ENCODE measurements at places on chromosomes 2 and 18.

GRCh38 chr2:211132046-211132445 lies 575.6 kb downstream of the CPS1 start:
- H3K27me3 ChIP-seq, result no peaks in the 10 kb centered on the region
- no peaks in the 10 kb centered on the region for H3K4me1 ChIP-seq
- no peak overlapping the region for H3K27ac ChIP-seq
- no peaks in the 10 kb centered on the region for H3K36me3 ChIP-seq
- no peak for DNase-seq
- H3K4me3 ChIP-seq, result no peak overlapping the region

- H3K27me3 ChIP-seq, result peaks cover 6% of the 10 kb centered on the region
- no peaks in the 10 kb centered on the region for H3K4me1 ChIP-seq
- no peaks in the 10 kb centered on the region for H3K36me3 ChIP-seq
- DNase-seq, result no peak
- H3K27ac ChIP-seq, result no peak overlapping the region
These were observed 29.6 kb downstream of the CABYR start for GRCh38 chr18:24168496-24168895.

DNA sequence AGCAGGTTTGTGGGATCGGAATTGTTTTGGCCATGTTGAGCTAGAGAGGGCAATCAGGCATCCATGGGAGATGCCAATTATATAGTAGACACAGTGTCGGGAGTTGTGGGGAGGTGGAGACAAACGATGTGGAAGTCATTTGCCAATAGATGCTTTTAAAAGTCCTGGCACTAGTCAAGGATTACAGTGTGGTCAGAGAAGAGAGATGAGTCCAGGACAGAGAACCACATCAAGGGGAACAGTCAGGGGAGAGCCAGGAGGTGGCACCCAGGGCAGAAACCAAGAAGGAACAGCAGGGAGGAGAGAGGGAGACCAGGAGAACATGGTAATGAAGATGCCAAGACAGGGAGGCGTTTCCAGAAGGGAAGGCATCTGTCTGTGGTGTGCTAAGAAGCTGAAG lies 81.2 kb downstream of the ARL4C start:
- H3K4me3 ChIP-seq, result no peak overlapping the region
- peaks cover 12% of the 10 kb centered on the region for H3K36me3 ChIP-seq
- H3K4me1 ChIP-seq, result peaks cover 36% of the 10 kb centered on the region
- H3K27me3 ChIP-seq, result no peaks in the 10 kb centered on the region
- DNase-seq, result no peak

GRCh38 chr2:219183151-219183772 lies 5.2 kb downstream of the RETREG2 start:
- DNase-seq, result no peak
- peaks cover 20% of the 10 kb centered on the region for H3K4me1 ChIP-seq
- H3K27me3 ChIP-seq, result no peaks in the 10 kb centered on the region

DNA sequence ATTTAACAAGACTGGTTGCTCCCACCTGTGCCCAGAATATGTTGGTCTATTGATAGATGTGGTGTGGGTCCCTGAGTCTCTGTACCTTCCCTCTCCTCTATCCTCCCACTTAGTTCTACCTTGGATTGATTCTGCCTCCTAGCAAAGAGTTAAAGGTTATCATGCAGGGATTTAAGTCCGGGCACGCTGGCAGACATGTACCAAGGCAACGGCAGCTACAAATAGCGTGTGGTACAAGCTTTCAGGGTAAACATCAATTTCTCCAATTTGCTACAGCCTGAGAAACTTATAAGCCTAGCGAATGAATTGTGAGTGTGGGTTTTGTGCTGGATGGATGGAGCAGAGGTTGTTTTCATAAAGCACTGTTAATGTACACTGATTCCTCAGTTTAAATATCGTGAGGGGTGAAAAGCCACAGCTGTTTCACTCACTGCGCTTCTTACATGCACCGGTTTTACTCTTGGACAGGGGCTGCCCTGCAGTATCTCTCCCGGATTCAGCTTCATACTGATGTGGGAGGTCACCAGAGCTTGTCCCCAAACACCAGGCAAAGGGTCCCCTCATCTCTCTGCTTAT lies 289.8 kb downstream of the ICOS start:
- no peak overlapping the region for H3K4me3 ChIP-seq
- no peak for DNase-seq
- no peaks in the 10 kb centered on the region for H3K4me1 ChIP-seq
- no peak overlapping the region for H3K27ac ChIP-seq

GRCh38 chr2:224405841-224406370 lies 4.0 kb upstream of the FAM124B start:
- H3K4me3 ChIP-seq, result no peak overlapping the region
- no peaks in the 10 kb centered on the region for H3K36me3 ChIP-seq
- H3K27ac ChIP-seq, result no peak overlapping the region
- H3K27me3 ChIP-seq, result no peaks in the 10 kb centered on the region

DNA sequence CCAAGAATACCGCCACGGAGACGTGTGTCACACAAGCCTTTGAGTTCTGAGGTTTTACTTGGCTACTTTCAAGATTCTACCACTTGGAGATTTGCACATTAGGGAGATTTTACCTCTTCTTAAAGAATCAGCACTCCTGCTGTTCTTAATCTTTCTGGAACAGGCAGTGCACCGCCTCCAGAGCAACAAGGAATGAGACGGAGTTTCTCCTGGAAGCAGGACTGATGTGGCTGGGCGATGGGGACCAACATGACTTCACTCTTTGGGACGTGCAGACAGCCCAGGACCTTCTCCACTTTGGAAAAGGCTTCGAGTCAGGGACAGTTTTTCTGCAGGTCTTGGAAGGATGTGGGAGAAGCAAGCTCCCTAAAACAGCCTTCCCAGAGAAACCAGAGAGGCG lies 255.2 kb downstream of the HDAC4 start:
- no peaks in the 10 kb centered on the region for H3K27me3 ChIP-seq
- H3K27ac ChIP-seq, result no peak overlapping the region
- H3K4me3 ChIP-seq, result no peak overlapping the region
- peaks cover 20% of the 10 kb centered on the region for H3K36me3 ChIP-seq
- H3K4me1 ChIP-seq, result peaks cover 4% of the 10 kb centered on the region

DNA sequence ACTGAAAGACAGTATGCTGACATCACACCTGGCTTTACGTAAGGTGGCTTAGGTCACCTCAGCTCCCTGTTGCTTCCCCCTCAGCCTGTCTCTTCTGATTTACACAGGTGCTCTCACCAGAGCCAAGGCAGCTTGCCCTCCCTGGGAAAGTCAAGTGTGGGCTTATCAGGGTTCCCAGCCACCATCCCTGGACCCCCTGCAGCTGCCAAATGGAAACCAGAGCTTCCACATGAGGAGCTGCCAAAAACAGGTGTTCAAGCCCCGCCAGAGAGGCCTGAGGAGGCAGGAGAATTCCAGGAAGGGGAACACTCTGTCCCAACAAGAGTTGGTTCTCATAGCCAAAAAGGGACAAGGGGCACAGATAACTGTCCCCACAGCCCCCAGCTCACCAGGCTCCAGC lies 266.7 kb downstream of the ATAD2B start:
- H3K27ac ChIP-seq, result no peak overlapping the region
- H3K4me1 ChIP-seq, result no peaks in the 10 kb centered on the region
- no peak for DNase-seq
- H3K4me3 ChIP-seq, result no peak overlapping the region
- H3K27me3 ChIP-seq, result peaks cover 5% of the 10 kb centered on the region

GRCh38 chr2:182982941-182983340 lies 55.3 kb downstream of the NCKAP1 start:
- H3K4me3 ChIP-seq, result no peak overlapping the region
- no peaks in the 10 kb centered on the region for H3K36me3 ChIP-seq
- no peak for DNase-seq
- H3K4me1 ChIP-seq, result no peaks in the 10 kb centered on the region
- no peak overlapping the region for H3K27ac ChIP-seq

- no peaks in the 10 kb centered on the region for H3K36me3 ChIP-seq
- H3K27ac ChIP-seq, result no peak overlapping the region
- H3K4me3 ChIP-seq, result no peak overlapping the region
These were observed 1412.0 kb upstream of the ZEB2 start for GRCh38 chr2:145931781-145932395.

DNA sequence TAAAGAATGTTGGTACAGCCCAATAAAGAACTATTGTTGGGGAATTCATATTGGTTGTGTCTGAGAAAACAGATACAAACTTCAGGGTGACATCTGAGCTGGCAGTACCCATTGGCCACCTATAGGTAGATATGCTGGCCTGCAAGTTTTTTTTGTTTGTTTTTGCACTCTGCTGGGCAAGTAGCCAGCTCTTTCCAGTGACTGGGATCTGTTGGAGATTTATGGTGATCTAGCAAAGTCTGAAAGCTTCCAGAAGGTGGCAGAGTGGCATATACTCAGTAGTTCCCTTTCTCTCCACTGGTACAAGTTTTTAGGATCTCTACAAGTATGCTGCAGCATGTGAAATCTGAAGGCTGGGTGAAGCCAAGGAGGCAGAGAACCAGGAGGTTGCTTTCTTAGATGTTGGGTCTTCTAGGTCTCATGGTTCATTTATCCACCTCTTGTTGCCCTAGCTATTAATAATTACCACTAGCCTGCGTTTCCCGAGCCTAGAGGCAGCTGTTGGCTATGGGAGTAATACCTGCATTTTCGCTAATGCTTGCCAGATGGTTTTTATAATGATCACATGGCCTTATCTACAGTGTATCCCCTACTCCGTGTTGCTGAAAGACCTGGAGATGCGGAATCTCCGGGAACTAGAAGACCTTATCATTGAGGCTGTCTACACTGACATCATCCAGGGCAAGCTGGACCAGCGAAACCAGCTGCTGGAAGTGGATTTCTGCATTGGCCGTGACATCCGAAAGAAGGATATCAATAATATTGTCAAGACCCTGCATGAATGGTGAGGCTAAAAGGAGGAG lies 9.5 kb downstream of the COPS7B start:
- H3K4me1 ChIP-seq, result peaks cover 6% of the 10 kb centered on the region
- no peak overlapping the region for H3K4me3 ChIP-seq
- no peak for DNase-seq
- no peak overlapping the region for H3K27ac ChIP-seq
- H3K36me3 ChIP-seq, result peaks cover 52% of the 10 kb centered on the region

DNA sequence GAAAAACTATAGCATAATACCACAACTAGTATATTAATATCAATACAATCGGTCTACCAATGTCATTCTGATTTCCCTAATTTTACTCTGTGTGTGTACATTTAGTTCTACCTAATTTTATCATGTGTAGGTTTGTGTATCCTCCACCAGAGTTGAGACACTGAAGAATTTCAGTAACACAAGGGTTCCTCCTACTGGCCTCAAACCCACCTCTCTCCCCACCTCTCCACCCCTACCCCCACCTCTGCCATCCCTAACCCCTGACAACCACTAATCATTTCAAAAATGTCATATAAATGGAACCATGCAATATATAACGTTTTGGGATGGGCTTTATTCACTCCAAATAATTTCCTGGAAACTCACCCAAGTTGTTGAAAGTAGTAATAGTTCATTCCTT lies 117.9 kb downstream of the LYPD6 start:
- DNase-seq, result no peak
- no peaks in the 10 kb centered on the region for H3K36me3 ChIP-seq
- peaks cover 8% of the 10 kb centered on the region for H3K4me1 ChIP-seq
- no peak overlapping the region for H3K27ac ChIP-seq

GRCh38 chr2:85162746-85163301 lies 29.6 kb downstream of the TCF7L1 start:
- H3K4me3 ChIP-seq, result no peak overlapping the region
- H3K36me3 ChIP-seq, result no peaks in the 10 kb centered on the region
- H3K27ac ChIP-seq, result no peak overlapping the region
- DNase-seq, result no peak
- H3K4me1 ChIP-seq, result no peaks in the 10 kb centered on the region
- H3K27me3 ChIP-seq, result peaks cover 6% of the 10 kb centered on the region

- DNase-seq, result no peak
- H3K27me3 ChIP-seq, result no peaks in the 10 kb centered on the region
- peaks cover 11% of the 10 kb centered on the region for H3K4me1 ChIP-seq
- H3K27ac ChIP-seq, result no peak overlapping the region
- peaks cover 5% of the 10 kb centered on the region for H3K36me3 ChIP-seq
These were observed 42.4 kb downstream of the BMPR2 start for GRCh38 chr2:202418511-202418910.

GRCh38 chr2:212030709-212031108 lies 507.9 kb downstream of the ERBB4 start:
- no peak for DNase-seq
- no peak overlapping the region for H3K4me3 ChIP-seq
- H3K36me3 ChIP-seq, result no peaks in the 10 kb centered on the region
- H3K27me3 ChIP-seq, result no peaks in the 10 kb centered on the region

DNA sequence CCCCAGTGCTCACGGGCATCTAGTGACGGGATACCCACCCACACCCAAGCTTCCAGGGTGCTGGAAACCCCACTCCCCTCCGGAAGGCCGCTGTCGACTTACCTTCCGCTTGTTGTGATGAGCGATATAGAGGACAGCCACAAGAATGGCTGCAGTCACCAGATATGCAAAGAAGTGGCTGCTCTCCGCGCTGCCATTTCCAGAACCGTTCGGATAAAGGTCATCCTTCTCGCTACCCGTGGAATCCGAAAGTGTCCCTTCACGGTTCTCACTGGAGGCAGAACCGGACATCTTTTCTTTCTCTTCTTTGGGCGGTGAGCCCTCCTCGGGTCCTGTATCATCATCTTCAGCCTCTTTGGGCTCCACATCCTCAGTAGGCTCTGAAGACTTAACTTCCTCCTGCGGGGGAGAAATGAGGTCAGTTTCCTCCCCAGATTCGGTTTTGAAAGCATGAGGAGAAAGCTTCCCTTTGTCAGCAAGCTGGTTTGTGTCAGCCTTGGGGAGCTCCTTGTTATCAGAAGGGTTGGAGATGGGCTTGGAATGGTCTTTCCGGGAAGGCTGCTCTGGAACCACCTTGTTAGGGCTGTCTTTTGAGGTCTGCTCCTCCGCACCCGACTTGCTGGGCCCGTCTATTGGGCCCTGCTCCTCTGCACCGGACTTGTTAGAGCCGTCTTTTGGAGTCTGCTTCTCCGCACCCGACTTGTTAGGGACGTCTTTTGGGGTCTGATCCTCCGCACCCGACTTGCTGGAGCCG lies 1.2 kb downstream of the TGOLN2 start:
- H3K27me3 ChIP-seq, result no peaks in the 10 kb centered on the region
- peak; percentile 49 for DNase-seq
- H3K36me3 ChIP-seq, result peaks cover 32% of the 10 kb centered on the region
- H3K4me3 ChIP-seq, result peak overlapping the region; percentile 98

- H3K36me3 ChIP-seq, result no peaks in the 10 kb centered on the region
- peaks cover 3% of the 10 kb centered on the region for H3K4me1 ChIP-seq
- peak; percentile 34 for DNase-seq
- no peaks in the 10 kb centered on the region for H3K27me3 ChIP-seq
- H3K4me3 ChIP-seq, result peak overlapping the region; percentile 88
These were observed 47.5 kb upstream of the SP3 start for GRCh38 chr2:174012347-174013314.

- no peak for DNase-seq
- H3K27me3 ChIP-seq, result no peaks in the 10 kb centered on the region
- H3K27ac ChIP-seq, result no peak overlapping the region
- peaks cover 13% of the 10 kb centered on the region for H3K4me1 ChIP-seq
- H3K4me3 ChIP-seq, result no peak overlapping the region
These were observed 31.5 kb downstream of the ACSL3 start for GRCh38 chr2:222892321-222892720.
